ENCODE measurements at places on chromosomes 2 and 18.

DNA sequence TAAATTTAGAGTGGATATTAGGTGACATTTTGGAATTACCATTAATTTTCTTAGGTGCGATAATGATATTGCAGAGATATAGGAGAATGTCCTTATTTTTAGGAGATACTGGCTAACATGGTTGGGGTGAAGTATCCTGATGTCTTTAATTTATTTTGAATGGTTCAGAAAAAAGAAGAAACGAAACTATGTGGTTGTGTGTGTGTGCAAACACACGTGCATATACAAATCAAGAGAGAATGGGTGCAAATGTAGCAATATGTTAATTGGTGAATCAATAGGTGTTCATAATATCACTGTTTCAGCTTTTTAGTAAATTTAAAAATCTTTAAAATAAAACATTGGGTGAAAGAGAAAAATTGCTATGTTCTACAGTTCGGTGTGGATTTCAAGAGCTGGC is 140.9 kb downstream of the DIS3L2 start:
- DNase-seq: no peak

- DNase-seq: no peak
These were observed 136.2 kb downstream of the PXDN start for GRCh38 chr2:1607971-1608688.

DNA sequence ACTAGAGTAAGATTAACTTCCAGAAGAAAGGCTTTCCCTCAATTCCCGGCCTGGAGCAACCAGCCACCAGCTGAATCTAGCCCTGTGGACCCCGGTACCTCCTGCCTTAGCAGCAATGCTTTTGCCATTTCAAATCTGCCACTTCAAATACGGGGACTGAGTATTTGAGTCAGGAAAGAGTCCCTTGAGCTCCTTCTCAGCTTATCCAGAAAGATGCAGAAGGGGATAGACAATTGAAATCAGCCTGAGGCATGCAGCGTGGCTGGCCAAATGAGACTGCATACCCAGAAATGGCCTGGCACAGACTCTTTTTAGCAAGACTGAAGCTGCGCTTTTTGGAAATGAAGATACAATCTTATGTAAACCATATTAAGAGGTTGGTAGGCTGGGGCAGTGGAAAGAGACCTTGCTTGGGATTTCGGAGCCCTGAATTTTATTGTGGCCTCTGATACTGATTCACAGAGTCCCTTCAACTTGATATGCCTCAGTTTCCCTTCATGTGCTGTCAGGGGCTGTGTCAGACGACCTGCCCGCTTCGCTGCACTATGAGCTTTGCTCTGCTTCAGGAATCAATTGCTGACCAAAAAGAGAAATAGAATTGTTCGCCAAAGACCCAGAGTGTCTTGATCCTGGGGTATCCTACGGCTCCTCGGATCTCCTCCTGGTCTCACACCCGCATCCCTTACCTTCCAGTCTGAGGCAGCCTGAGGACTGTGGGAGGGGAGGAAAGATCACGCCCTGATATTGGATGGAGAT is 1.0 kb downstream of the MATN3 start:
- no peak for DNase-seq

- DNase-seq: no peak
These were observed 298.3 kb downstream of the TDRD15 start for GRCh38 chr2:21422050-21422449.

DNA sequence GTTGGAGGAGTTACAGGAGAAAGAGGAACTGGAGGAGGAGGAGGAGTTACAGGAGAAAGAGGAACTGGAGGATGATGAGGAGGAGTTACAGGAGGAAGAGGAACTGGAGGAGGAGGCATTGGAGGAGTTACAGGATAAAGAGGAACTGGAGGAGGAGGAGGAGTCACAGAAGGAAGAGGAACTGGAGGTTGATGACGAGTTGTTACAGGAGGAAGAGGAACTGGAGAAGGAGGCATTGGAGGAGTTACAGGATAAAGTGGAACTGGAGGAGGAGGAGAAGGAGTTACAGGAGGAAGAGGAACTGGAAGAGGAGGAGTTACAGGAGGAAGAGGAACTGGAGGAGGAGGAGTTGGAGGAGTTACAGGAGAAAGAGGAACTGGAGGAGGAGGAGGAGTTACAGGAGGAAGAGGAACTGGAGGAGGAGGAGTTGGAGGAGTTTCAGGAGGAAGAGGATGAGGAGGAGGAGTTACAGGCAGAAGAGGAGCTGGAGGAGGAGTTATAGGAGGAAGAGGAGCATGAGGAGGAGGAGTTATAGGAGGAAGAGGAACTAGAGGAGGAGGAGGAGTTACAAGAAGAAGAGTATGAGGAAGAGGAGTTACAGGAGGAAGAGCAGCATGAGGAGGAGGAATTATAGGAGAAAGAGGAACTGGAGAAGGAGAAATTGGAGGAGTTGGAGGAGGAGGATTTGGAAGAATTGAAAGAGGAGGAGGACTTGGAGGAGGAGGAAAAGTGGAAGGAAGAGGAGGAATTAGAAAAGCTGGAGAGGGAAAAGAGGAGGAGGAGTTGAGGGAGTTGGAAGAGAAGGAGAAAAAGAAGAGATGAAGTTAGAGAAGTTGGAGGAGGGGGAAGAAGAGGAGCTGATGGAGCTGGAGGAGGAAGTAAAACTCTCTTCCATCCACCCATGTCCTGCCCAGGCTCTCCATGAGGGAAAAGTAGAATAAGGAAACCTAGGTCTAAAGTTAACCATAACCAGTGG is 37.2 kb downstream of the CLASP1 start:
- DNase-seq: no peak

- DNase-seq: no peak
These were observed 113.9 kb downstream of the MYO5B start for GRCh38 chr18:50080932-50081560.

DNA sequence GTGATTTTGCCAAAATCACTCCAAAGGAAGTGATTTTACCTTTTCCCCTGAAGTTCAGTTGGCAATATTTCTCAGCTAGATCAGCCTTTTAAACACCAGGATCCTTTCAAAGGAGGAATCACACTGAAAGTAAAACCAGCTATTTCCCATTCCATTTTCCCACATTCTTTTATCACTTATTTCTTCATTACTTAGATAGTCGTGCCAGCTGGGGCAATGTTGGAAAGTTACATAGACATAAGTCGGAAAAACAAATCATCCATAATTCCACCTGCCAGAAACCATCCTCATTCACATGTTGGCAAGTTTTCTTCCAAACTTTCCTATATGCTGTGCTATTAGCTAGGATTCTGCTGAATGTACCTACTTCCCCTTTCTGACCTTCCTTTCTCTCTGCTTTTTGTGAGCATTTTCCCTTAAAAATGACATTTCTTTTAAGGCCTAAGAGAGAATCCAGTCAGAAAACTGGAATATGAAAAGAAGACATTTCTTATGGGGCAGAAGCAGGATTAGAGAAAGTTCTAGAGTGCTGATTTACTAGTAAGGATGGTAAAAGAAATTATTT is 170.0 kb upstream of the STK17B start:
- DNase-seq: no peak

DNA sequence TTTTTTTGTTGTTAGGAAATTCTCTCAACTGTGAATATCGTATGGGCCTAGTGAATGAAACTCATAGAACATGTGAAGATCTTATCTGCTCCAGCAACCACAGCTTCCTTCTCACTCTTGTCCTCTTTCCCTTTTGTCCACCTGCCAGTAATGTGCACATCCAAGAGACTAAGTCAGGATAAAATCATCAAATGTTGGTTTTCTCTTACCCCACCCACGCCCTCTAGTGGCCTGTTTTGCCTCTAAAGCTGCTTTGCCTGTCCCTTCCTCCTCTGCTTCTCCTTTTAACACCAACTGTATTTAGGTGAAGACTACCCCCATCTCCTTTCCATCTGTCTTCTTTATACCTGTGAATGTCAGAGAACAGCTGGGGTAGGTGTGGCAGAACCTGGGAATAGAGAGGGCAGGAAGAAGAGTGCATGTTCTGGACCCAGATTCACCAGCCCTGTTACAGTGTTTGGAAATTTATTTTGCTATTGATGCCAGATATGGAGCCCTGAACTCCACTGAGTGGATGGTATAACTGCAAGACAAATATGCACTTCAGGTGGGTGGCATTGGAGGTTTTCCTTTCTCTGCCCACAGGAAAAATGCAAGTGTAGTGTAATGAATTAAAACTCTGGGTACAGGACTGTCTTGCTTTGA is 8.4 kb upstream of the MGAT5 start:
- DNase-seq: peak; percentile 43

DNA sequence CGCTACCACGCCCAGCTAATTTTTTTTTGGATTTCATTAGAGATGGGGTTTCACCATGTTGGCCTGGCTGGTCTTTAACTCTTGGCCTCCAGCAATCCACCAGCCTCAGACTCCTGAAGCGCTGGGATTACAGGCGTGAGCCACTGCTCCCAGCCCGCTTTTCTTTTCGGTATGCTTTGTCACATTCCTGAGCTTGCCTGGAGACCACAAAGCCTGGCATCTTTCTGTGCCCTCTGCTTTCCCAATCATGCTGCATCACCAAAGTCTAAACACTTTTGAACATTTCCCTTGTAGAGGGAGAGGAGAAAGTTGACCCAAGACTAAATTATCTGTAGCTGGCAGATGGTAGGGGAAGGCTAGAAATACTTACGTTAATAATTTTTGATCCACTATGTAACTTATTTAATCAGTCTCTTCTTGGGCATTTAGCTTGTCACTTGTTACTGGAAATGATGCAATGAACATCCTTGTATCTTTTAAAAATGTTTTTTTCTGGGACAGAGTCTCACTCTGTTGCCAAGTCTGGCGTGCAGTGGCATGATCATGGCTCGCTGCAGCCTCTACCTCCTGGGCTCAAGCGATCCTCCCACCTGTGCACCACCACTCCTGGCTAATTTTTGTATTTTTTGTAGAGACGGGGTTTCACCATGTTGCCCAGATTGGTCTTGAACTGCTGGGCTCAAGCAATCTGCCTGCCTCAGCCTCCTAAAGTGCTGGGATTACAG is 2.7 kb upstream of the NPC1 start:
- no peak for DNase-seq

DNA sequence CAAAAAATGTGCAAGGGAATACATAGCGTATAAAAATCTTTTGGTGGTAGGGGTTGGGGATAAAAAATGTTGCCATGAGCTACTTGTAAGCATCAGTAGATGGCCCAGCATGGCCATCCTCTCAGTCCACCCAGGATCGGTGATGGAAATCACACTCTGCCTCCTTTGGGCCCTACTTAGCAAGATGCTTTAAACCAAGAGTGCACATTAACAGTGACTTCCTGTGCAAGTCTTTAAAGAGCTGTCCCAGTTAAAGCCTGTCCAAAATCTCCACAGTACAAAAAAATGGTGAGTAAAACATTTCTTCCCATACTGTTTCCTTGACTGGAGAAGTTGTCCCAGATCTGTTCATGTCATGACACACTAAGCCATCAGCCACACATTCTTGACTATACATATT is 18.0 kb downstream of the ANKRD44 start:
- no peak for DNase-seq

GRCh38 chr2:148102641-148103040 is 81.8 kb downstream of the MBD5 start:
- no peak for DNase-seq

DNA sequence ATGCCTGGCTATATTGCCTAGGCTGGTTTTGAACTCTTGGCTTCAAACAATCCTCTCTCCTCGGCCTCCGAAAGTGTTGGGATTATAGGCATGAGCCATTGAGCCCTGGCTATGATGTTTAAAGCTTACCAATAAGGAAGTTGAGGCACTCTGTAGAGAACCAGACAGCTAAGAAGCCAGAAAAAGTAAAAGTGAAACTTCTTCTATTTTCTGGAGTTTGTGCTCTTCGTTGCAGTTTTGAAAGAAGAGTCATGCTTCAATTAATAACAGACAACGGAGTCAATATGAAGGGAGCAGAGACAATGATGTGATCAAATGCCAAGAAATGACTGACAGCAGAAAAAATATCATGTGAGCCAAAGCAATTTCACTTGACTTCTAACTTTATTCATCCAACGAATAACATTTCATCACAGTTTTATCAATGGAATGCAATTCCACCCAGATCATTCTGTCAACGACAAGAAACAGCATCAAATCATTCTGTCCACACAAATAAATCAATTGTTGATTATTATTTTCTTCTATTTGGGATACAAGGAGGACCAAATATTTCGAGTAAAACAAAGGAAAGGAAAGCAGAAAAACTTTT is 175.5 kb upstream of the CELF4 start:
- DNase-seq: no peak

GRCh38 chr2:32918774-32919173 is 28.0 kb upstream of the LTBP1 start:
- no peak for DNase-seq

DNA sequence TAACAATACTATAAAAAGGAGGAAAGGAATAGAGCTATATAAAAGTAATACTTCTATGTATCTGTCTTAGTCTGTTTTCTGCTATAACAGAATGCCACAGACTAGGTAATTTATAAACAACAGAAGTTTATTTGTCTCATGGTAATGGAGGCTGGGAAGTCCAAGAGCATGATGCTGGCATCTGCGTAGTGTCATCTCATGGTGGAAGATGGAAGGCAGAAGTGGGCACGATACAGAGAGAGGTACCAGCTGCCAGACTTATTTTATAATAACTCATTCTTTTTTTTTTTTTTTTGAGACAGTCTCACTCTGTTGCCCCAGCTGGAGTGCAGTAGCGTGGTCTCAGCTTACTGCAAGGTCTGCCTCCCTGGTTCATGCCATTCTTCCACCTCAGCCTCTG is 4.3 kb downstream of the DHX57 start:
- no peak for DNase-seq

GRCh38 chr2:64677530-64677929 is 23.8 kb upstream of the SERTAD2 start:
- no peak for DNase-seq

GRCh38 chr2:124213977-124214587 is 189.0 kb downstream of the CNTNAP5 start:
- no peak for DNase-seq

- no peak for DNase-seq
These were observed 91.3 kb upstream of the TNP1 start for GRCh38 chr2:216951171-216951570.

DNA sequence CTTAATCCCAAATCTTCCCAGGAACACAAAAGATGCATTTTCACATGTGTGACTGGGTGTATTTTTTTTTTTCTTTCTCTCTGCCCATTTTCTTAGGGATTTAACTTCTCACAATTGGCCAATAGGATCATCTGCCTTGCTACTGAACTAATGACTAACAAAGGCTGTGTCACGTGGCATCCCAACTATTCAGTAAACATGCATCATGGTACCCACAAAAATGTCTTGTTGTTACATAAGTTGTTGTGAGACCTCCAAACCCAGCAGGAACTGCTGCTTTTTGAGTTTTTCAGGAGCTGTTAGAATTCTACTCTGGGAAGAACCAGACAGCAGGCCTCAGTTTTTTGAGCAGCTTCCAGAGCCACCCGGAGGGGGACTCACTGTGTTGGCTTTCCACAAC is 31.9 kb downstream of the GAD1 start:
- no peak for DNase-seq

Measured in stimulated activated CD8-positive, alpha-beta memory T cell treated with anti-CD3 and anti-CD28 coated beads, Interleukin-4, amount 100 ng/mL, for 4 hours (primary cell).